Trophoblast cell (in vitro differentiated cells and primary cell): ENCODE measurements at places on chromosomes 2 and 18.

DNA sequence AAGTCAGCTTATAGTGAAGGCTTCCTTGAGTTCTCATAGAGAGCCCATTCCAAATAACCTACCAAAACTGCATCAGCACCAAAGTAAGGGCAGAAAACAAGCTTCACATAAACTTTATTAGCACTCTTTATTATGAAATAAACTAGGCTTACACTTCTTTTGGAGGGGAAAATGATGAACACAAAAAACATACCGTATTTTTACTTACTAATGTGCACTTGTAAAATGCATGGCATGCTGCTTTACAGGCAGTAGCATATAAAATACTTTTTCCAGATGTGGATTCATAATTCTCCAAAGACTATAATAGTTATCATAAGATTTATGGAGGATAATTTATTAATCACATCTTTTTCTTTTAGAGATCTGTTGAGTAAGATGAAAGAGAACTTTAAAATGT lies 133.9 kb downstream of the OSR1 start:
- no peak for DNase-seq

DNA sequence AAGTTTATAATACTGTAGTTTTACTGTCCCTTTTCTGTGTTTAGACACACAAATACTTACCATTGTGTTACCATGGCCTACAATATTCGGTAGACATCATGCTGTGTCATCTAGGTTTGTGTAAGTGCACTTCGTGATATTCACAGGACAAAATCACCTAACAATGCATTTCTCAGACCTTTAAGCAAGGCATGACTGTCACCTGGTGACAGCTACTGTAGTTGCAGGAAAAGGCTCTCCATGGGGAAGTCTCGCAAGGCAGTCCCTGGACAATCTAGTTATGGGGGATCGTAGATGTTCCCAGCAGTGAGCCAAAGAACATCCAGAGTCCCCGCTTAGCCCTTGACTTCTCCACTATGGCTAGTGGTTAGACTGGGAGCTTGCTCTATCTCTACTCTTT lies 73.1 kb downstream of the EIF2AK3 start:
- peak; percentile 62 for DNase-seq

DNA sequence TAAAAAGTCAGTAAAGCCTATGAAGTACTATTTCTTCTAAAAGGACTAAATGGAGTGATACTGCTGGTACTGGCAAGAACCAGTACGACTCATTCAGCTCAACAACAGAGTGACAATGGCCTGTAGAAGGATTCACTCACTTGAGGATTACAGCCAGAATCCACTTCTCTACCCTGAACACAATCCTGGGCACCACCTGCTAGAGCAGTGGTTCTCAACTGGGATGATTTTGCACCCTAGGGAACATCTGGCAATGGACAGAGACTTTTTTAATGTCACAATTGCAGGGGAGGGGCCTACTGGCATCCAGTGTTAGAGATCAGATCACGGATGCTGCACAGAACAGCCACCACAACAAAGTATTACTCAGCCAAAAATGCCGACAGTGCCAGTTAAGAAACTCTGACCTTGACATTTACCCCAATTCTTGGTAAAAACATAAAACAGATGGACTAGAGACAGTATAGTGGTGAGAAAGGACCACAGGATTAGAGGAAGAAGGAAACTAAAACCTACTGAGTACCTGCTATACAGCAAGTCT lies 5.0 kb downstream of the SPIRE1 start:
- no peak for DNase-seq

DNA sequence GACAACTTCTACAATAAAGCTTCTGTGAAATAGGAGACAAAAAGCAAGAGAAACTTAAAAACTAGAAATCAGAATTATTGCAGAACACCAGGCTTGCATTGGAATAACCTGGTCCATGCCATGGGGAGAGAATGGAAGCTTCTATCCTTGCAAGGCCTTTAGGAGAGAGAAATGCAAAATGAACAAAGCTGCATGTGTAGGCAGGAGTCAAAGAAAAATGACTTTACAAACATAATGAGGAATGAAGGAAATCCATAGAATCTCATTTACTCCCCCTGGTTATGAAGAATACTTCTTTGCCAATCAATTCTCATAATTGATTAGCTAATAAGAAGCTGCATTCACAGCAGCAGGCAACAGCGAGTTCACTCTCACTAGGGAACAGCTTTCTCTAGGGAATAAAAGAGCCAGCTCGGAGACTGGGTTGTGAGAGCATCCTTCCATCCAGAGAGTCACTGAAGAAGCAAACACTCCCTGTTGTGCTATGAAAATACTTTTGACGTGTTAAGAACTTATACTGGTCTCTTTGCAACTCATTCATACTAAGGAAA lies 235.9 kb upstream of the LRATD1 start:
- no peak for DNase-seq

DNA sequence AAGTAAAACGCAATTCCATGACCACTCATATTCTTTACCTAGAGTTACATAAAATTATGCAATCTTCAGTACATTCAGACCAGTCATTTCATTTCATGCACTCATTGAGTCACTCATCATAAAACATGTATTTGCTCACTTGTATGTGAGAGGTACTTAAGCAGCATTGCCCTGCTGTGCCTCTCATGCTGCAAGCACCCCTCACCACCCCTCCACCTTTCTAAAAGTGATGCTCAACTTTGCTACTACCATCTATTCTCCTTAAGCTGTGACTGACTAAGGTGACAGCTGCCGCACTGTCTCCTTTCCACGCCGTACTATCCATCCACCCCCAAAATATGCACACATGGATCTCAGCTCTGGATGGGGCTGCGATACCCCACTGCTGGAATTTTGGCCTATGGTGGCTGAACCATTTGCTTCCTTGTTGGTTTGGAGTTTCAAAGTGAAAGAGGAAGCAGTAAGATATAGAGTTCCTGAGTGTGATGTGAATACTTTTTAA lies 7.2 kb downstream of the ARHGAP25 start:
- DNase-seq: no peak

GRCh38 chr2:142897807-142898206 lies 20.3 kb downstream of the KYNU start:
- no peak for DNase-seq

DNA sequence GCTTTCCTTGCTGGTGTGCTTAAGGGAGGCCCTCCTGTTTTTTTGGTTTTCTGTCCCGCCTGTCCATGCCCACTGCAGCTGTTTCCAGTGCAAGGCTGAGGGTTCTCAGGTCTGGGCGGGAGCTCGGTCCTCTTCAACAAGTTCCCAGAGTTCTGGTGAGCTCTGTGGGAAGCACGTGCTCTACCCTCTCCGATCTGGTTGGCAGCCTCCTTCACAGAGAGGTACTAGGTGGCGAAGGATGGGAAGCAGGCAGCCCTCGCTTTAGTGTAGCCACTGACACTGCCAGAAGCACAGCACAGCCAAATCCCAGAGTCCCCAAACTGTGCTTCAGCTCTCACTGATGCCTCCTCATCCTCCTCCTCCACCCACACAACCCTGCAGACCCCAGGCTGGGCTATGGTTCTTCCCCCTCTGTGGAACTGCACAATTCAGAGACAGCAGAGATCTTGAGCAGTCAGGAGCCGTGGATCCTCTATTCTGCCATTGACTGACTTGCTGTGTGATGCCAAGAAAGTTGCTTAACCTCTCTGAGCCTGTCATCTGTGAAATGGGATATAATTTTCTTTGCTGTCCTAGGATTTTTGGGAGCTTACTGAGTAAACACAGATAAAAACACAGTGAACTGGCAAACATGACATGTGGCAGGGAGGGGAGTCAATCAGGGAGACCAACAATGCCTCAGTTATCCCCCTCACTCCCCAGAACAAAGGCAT lies 157.3 kb downstream of the MSH2 start:
- DNase-seq: no peak

- DNase-seq: no peak
Measured at GRCh38 chr2:42939411-42940206, 147.2 kb upstream of the HAAO start.

GRCh38 chr2:41771710-41772109 lies 276.1 kb upstream of the PKDCC start:
- no peak for DNase-seq

GRCh38 chr2:166234112-166234846 lies 106.5 kb upstream of the SCN1A start:
- no peak for DNase-seq

DNA sequence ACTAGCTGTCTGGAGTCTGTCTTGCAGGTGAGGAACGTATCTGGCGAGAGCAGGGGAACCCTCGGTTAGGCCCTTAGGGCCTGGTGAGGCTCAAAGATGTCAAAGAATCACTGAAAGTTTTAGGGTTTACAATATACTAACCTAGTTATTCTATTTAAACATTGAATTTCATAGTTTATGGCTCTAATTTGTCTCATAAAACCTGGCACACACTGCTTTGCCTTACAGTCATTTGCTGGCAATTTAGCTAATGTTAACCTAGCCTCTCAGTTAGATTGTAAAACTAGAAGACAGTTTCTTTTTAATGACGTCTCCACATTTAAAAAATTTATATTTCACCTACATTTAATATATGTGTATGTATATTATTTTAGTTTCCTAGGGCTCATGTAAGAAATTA lies 89.6 kb upstream of the DOCK10 start:
- no peak for DNase-seq

GRCh38 chr2:30456106-30456505 lies 9.1 kb downstream of the LCLAT1 start:
- no peak for DNase-seq

GRCh38 chr18:51185075-51185474 lies 12.4 kb downstream of the MEX3C start:
- no peak for DNase-seq

- DNase-seq: no peak
Measured at GRCh38 chr2:119638685-119639554, 40.1 kb upstream of the TMEM177 start.

DNA sequence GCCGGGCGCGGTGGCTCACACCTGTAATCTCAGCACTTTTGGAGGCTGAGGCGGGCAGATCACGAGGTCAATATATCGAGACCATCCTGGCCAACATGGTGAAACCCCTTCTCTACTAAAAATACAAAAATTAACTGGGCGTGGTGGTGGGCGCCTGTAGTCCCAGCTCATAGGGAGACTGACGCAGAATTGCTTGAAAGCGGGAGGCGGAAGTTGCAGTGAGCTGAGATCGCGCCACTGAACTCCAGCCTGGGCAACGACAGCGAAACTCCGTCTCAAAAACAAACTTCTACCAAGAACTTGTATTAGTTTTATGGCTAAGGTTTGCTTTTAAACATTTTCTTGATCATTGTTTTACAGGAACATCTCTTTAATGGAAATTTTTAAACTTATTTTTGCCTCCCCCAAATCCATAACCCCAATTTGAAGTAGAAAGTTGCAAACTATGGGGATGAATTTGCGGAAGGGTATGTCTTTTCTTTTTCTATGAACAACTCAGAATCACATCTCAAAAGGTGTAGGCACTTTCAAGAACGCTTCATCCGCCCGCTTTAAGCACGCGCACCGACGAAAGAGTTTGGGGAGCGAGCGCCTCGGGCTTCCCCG lies 46.8 kb upstream of the PTMA start:
- no peak for DNase-seq

DNA sequence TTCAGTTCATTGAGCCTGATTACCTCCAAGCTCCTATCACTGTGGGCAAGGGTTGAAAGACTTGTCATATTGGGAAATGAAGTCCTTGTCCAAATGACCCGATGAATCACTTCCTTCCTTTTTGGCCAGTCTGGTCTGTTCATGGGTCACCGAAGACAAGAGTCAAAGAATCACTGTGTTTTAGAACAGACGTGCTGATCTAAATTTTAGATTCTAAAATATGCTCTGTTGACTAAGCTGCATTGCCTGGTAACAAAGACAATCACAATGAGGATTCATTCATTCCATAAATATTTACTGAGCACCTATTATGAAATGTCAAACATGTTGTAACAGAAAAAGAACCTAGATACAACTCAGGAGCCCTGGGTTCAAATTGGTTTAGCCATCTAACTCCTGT lies 99.4 kb upstream of the RND3 start:
- DNase-seq: peak; percentile 94

- peak; percentile 0 for DNase-seq
Measured at GRCh38 chr2:104443145-104443544, 410.8 kb upstream of the POU3F3 start.

GRCh38 chr2:206095536-206096332 lies 9.8 kb upstream of the INO80D start:
- no peak for DNase-seq

DNA sequence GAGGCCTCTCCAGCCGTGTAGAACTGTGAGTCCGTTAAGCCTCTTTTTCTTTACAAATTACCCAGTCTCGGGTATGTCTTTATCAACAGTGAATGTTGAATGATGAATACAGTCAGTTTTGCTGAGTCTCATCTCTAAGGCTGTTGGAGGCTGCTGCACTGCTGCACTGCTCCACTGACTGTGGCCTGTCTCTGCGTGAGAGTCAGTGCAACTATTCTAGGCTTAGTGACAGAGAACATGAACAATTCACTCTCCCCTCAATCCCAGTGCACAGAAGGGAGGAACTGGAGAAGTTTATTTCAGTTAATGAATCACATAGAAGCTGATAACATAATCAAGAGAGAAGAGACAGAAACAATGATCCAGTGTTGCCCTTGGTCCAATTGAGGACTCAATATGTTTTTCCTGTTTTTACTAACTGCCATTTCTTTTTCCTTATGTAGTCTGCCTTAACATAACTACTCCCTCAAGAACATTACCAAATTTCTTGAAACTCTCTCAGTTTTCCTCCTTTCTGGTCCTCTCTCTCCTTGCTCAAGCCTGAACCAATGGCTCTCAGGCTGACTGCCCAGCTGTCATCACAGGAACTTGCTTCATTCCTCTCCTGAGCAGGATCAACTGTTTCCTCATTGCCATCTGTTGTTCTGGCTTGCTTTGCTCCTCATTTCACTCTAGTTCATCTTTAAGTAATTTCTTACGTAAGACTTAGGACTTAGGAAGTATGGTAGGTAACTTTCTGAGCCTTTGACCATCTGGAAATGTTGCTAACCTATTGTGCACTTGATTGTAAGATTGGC lies 483.2 kb downstream of the METTL4 start:
- DNase-seq: peak; percentile 6

DNA sequence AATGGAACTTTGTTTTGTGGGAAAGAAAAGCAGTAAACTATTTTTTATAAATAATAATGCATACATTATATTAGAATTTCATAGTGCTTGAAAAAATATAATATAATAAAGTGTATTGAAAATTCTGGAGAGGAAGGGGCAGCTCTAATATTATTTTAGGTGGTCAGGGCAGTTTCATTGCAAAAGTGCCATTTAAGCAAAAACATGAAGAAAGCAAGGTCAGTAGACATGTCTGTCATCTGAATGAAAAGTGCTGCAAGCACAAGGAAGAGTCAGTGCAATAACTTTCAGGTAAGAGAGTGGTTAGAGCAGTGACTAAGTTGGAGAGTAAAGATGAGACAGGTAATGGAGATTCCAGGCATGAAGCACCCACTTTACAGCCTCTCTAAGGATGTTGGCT lies 435.6 kb upstream of the REG3G start:
- DNase-seq: no peak

GRCh38 chr2:26846334-26847306 lies 1.3 kb upstream of the DPYSL5 start:
- peak; percentile 84 for DNase-seq
